ENCODE measurements at places on chromosomes 3 and 15.

GRCh38 chr3:183074261-183074660 lies 25.0 kb downstream of the MCCC1 start:
- DNase-seq = no peak

DNA sequence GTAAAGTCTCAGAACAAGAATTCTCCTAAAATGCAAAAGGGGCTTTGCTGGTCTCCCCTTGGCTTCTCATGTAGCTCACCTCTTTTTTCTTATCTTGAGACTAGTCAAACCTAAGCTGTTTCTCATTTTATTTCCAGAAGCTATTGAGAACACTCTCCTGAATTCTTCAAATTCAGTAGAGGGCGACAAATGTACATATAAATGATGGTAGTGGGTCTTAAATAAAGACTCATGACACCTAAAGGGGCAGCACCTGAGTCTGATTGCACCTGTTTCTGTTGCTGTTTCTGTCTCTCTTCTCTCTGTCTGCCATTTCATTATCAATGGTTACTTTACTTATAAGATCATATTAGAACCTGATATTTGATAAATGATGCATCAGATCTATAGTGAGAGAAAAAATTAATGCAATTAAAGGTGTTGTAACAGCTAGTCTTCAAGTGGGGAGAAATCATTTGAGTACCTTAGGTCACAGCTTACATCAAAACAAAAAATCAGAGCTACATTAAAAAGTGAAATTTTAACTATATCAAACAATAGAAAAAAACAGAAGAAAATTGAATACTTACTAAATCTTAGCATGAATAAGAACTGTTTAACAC lies 7.0 kb downstream of the ADIPOQ start:
- DNase-seq = no peak

DNA sequence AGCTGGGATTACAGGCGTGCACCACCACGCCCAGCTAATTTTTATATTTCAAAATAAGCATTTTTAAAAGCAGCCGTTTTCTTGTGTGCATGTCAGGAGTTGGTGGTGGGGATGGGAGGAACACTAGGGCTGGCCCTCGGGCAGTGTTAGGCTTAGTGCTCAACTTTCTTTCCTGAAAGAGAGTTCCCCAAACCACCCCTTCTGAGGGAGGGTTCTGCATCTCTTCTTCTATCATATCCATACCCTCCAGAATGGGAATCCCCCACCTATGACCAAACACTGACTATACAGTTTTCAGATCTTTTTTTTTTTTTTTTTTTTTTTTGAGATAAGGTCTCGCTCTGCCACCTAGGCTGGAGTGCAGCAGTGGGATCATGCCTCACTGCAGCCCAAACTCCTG lies 12.5 kb downstream of the PFKFB4 start:
- no peak for DNase-seq

GRCh38 chr3:14389716-14390115 lies 12.7 kb upstream of the SLC6A6 start:
- DNase-seq = no peak

- DNase-seq = no peak
Observed at GRCh38 chr15:63587527-63587926, 9.7 kb upstream of the FBXL22 start.

GRCh38 chr15:59360305-59360704 lies 12.4 kb downstream of the MYO1E start:
- DNase-seq = no peak

- no peak for DNase-seq
Observed at GRCh38 chr15:66587749-66588148, 22.0 kb upstream of the LCTL start.

GRCh38 chr15:47644722-47645121 lies 72.6 kb upstream of the SEMA6D start:
- DNase-seq = no peak

Data from activated CD4-positive, alpha-beta T cell treated with anti-CD3 and anti-CD28 coated beads, Interleukin-2, amount 50 U/mL, for 4 hours (primary cell).